ENCODE measurements at places on chromosomes 4 and X. TPM values are rescaled to one million over a fixed set of nuclear protein-coding genes. Genes with fewer than 3 reads are reported as not detected.

DNA sequence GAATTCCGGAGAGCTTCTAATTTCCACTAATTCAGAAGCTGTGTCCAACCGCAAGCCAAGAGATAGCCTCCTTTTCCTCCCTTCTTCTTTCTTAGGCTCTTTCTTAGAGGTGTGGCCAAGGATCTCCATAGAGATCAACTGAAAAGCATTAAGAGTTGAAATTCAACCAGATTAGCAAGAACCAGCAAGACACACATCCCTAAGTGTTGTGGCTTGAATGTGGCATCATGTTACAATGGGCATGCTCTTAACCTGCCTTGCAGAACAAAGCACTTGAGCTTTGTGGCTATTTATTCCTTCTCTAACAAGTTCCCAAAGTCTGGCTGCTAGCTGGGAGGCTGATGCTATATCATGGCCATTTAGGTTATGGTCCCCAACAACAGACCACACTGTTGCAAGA lies 10.4 kb downstream of the ANOS1 start:
- DNase-seq = no peak

GRCh38 chr4:143389579-143390195 lies 53.0 kb downstream of the GAB1 start:
- no peak for DNase-seq

DNA sequence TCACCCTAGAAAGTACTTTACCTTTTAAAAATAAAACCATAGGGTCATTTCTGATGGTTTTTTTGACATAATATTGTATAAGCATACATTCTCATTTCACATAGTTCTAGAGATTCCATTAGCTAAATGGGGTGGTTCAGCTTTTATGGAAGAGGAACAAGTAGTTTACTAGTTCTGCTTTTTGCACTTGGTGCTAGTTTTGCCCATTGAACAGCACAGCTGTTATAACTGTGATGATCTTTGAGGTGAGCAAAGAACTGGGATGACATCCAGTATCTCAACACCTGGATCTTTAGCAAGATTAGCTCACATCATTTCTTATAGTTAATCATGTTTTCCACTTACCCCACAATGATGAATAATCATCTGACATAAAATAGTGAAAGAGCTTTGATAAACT lies 40.9 kb downstream of the MOB1B start:
- no peak for DNase-seq

GRCh38 chr4:156931267-156931666 lies 40.3 kb downstream of the PDGFC start:
- DNase-seq = no peak

DNA sequence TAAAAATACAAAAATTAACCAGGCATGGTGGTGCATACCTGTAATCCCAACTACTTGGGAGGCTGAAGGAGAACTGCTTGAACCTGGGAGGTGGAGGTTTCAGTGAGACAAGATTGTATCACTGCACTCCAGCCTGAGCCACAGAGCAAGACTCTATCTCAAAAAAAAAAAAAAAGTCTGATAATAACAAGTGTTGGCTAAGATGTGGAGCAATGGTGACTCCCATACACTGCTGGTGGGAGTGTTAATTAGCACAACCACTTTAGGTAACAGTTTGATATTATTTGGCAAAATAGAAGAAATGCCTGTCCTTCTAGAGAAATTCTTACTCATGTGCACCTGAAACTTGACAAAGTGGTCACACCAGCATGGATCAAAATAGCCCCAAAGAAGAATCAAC lies 106.2 kb upstream of the SLC34A2 start:
- no peak for DNase-seq

DNA sequence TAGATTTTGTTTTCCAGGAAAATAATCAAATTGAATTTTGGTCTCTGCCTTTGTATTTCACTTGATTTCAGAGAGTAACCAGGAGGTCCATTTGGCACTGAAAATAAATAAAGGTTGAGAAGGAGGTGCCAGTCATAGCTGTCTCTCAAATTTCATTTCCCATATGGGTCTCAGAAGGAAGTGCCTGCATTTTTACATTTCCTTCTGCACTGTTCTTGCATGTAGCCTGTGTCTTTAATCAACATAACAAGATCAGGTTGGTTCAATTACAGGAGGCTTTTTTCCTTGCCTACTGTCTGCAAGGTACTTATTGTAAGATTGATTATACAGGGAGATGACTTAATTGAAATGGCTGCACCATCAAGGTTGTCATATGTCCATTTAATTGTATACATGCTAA lies 15.7 kb downstream of the LRRC66 start:
- DNase-seq = peak; percentile 13

- no peak for DNase-seq
Observed at GRCh38 chr4:128427832-128428366, 140.3 kb upstream of the PGRMC2 start.

- DNase-seq = no peak
Observed at GRCh38 chr4:125714845-125715244, 400.1 kb downstream of the FAT4 start.

GPR50 gene
- polyA plus RNA-seq = 0.25 TPM

ADH1B gene
- polyA plus RNA-seq = 0.84 TPM

All from spinal cord (tissue), 10 donors.